ENCODE measurements at places on chromosomes 2 and 18. TPM values are rescaled to one million over a fixed set of nuclear protein-coding genes. Genes with fewer than 3 reads are reported as not detected.

Gene TRIM43B
- total RNA-seq = not detected

Gene UGT1A5
- total RNA-seq = 1.6 TPM

Gene CRIM1
- 10.5 TPM for total RNA-seq

Gene KATNAL2
- 0.42 TPM for total RNA-seq

Gene REEP1
- 1.7 TPM for total RNA-seq

Gene IL36RN
- not detected for total RNA-seq

Gene DUSP2
- total RNA-seq = 2.8 TPM

Gene TTL
- 9.5 TPM for total RNA-seq

Gene GALNT5
- 5.3 TPM for total RNA-seq

Gene NPHP1
- total RNA-seq = 0.33 TPM

Gene CYTIP
- total RNA-seq = 2.4 TPM

Gene OTOS
- total RNA-seq = not detected

Gene SLC11A1
- 1.4 TPM for total RNA-seq

Gene RAPGEF4
- 18.2 TPM for total RNA-seq

All from liver (tissue), 10 donors.